ENCODE measurements at places on chromosomes 13 and 19. TPM values are rescaled to one million over a fixed set of nuclear protein-coding genes. Genes with fewer than 3 reads are reported as not detected.

Gene TMEM38A
- 3.8 TPM for total RNA-seq

DNA sequence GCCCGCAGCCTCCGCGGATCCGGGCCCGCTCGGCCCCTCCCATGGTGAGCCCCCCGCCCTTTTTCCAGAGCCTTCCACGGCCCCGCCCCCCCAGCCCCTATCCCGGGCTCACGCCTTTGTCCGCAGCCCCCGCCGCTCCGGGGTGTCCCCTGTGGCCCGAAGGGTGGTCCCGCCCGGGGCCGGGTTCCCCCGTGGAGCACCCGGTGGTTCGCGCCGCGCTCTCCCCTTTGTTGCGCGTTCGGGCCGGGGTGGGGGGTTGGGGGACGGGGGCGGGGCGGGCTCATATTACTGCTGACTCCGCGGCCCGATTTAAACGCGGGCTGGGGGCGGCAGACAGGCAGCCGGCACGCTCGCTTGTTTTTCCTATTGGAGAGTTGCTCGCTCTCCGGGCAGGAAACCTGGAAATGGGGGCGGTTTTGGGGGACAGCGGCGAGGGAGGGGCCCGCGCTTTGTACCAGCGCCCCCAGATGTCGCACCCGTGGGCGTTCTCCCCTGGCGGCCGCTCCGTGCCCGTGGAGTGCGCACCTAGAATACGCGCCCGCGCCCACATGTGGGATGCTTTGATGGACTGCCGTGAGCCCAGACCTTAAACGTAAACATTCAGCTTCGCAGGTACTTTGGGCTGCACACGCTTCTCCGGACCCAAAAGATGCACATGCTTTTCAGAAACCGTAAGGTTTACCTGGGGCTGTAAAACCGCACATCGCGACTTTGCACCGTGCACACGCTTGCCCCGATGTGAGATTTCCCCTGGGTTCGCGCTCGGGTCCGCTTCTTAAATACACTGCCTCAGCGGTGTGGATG is 699 bp downstream of the PTOV1 start:
- peak; percentile 59 for DNase-seq

Gene LRRC4B
- 0.30 TPM for total RNA-seq

Gene ZNF563
- total RNA-seq: 3.4 TPM

Gene CAPN12
- 8.8 TPM for total RNA-seq
